ENCODE measurements at places on chromosomes 7 and 10.

- DNase-seq, result no peak
Observed at GRCh38 chr10:97921581-97922021, 72.0 kb downstream of the GOLGA7B start.

DNA sequence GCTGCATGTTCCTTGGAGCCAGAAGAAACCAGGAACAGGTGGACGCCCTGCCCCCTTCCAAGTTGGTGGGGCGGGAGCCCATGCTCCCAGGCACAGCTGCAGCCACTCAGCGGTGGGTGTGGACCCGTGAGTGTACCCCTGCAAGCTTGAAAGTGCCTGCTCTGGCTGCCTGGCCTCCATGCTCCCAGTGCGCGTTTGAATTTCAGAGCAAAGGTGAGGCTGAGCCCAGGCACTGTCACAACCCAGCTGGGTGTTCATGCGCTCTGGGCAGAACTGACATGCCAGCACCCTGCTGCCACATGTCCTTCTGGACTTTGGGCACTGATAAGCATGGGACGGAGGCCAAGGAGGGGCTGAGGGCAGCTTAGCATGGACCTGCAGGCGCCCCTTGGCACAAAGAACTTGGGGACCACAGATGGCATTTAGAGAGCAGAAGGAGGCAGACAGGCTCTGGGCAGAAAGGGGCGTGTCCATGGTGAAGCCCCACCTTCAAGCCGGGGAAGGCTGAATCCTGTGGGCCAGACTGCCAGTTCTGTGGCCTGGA lies 402.0 kb upstream of the NRG3 start:
- no peak for DNase-seq

DNA sequence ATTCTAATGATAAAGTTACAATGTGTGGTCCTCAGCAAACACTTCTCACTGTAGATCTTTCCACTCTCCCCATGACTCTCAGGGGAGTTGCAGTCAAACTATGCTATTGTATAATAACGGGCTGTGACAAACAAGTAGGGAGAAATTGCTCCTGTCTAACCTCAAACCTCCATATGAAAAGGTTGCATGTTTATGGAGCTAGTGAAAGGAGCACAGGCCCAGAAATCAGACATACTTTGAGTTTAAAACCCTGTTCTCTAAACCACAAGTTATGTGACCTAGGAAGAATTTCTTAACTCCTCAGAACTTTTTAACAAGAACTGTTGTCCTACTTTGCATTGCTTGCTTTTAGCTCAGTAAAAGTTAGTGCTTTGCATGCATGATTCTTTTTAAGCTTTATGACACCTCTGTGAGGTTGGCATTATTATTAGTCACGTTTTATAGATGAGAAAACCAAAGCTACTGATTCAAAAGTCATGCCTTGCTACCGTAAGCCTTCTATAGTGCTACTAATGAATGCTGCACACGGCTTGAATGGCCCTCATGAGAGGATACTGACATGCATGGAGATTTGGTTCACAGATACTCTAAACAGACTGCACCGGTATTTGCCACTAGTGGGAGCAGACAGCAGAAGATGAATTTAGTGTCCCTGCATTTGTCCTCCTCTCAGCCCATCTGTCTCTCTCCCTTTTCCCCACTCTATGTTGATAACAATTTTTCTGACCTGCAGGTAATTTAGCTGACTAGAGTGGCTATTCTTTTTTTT lies 129.5 kb upstream of the PCGF5 start:
- DNase-seq, result no peak

DNA sequence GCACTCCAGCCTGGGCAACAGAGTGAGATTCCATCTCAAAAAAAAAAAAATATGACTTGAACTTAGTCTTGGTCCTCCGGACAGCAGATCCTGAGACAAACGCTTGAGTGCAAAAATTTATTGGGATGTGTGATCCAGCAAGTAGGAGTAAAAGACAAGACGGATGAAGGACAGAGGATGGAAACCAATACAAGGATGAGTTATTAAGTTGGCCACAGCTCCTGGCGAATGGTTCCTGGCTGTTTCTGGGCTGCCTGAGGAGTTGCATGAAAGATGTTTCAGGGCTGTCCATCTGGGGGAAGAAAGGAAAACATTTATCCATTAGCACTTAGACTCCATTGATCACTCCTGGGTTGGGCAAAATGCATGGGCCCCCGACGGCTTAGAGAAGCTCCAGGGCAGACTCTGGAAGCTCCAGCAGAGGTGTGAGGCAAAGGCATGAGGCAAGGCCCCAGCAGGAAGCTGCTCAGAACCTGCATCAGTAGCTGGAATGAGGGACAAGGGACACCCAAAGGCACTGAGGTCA lies 98.3 kb upstream of the ZNF438 start:
- DNase-seq, result no peak

GRCh38 chr10:5504146-5505072 lies 5.0 kb upstream of the CALML5 start:
- no peak for DNase-seq

DNA sequence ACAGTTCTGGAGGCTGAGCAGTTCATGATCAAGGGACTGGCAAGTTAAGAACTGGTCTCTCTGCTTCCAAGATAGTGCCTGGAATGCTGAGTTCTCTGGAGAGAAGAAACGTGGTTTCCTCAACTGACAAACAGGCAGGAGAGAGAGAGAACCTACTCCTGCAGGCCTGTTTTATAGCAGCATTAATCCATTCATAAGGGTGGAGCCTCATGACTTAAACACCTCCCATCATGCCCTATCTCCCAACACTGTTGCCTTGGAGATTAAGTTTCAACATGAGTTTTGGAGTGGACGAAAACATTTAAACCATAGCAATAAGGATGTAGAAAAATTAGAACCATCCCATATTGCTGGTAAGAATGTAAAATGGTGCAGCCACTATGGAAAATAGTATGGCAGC lies 32.3 kb upstream of the IMMP2L start:
- DNase-seq, result no peak

GRCh38 chr10:35339942-35340341 lies 3.6 kb downstream of the CCNY start:
- no peak for DNase-seq

GRCh38 chr10:94632954-94633353 lies 50.6 kb upstream of the CYP2C18 start:
- DNase-seq, result no peak

GRCh38 chr10:114103284-114103683 lies 59.6 kb downstream of the ADRB1 start:
- peak; percentile 65 for DNase-seq

- DNase-seq, result no peak
Observed at GRCh38 chr7:140623980-140624379, 16.6 kb downstream of the DENND2A start.

All from iPS-NIHi11 (cell line).